ENCODE measurements at places on chromosomes 4 and X.
A peak's percentile ranks its signal among the peaks of the same experiment; 100 is the strongest.

GRCh38 chr4:123421227-123421936 is 24.8 kb downstream of the SPRY1 start:
- no peak for DNase-seq

- no peak for DNase-seq
Observed at GRCh38 chr4:146453181-146453807, 68.4 kb downstream of the SLC10A7 start.

GRCh38 chrX:73076838-73077237 is 2.5 kb downstream of the PABPC1L2A start:
- DNase-seq = no peak

DNA sequence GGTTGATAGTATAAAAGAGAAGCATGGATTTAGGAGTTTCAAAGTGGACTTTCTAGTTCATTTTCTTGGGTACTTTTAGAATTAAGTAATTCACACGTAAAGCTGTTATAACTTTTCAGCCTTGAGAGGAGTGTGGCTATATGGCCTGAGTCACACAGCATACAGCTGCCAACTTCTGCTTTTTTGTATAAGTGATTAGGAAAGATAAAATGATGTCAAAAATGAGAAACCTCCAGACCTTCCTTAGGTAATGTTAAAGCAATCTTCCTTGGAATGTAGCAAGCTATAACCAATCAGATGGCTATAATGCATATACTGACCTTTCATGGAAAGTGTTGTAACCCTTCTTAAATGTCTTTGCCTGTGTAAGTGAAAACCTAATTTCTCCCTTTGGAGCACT is 39.2 kb downstream of the RAB40AL start:
- no peak for DNase-seq

GRCh38 chr4:1579001-1579900 is 104.9 kb downstream of the FAM53A start:
- peak; percentile 86 for DNase-seq

DNA sequence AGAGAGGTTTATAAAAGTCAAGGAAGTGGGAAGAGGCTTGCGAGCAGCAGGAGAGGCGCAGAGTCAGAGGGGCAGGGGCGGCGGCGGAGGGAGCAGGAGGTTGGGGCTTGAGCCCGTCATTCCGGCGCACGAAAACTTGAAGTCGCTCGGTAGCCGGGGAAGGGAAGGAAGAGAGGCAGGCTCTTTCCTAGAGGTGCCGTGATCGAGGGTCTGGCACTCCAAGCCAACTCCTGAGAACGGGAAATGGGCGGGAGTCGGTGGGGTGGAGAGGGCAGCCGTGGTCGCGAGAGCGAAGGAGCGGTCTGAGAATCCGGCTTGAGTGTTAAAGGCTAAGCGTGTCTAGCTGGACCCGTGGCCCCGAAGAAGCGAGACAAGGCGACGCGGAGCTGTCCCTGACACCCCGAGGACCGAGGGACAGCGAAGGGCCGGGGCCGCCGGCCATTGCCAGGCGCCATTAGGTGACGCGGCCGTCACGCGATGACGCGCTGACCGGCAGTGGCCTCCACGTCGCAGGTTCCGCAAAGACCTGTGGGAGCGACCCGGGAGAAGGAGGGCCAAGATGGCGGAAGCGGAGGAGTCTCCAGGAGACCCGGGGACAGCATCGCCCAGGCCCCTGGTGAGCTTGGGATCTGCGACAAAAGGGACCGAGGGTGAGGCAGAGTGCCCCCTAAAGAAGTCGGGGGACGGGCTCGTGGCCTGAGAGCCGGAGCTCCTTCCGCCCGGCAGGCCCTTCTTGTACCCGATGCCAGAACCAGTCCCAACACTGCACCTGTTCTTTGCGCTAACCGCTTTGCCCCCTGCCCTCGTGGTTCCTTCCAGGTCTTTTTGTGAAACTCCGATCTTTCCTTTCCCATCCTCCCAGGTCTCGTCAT is at the start of gene YIPF6:
TSS of gene YIPF6 (plus strand) at position 544 of the 872 bp plus-strand sequence. CDS start at position 560, 16 bp downstream.
- peak; percentile 85 for DNase-seq

- no peak for DNase-seq
Observed at GRCh38 chr4:61336916-61337315, 136.8 kb downstream of the ADGRL3 start.

- no peak for DNase-seq
Observed at GRCh38 chr4:67460574-67460973, 84.7 kb downstream of the CENPC start.

- DNase-seq = peak; percentile 60
Observed at GRCh38 chr4:77734928-77735327, 84.2 kb downstream of the CNOT6L start.

- no peak for DNase-seq
Observed at GRCh38 chr4:53914313-53915016, 149.9 kb downstream of the CHIC2 start.

DNA sequence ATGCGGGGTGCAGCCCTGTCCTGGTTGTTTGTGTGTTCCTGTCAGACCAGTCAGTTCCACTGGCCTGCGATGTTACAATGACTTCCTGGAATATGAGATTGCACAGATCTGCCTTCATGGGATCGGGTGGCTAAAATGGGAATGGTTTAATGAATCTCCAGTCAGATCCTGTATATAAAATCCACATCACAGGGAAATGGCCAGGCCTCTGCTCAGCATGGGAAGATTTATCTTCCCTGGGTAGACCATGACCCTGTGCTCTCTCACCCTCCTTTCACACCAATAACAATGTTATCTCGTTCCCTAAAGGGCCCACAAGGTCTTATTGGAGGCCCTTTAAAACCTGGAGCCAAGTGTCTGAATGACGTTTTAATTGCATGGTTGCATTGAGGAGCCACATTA is 307.4 kb downstream of the RAB28 start:
- DNase-seq = no peak

DNA sequence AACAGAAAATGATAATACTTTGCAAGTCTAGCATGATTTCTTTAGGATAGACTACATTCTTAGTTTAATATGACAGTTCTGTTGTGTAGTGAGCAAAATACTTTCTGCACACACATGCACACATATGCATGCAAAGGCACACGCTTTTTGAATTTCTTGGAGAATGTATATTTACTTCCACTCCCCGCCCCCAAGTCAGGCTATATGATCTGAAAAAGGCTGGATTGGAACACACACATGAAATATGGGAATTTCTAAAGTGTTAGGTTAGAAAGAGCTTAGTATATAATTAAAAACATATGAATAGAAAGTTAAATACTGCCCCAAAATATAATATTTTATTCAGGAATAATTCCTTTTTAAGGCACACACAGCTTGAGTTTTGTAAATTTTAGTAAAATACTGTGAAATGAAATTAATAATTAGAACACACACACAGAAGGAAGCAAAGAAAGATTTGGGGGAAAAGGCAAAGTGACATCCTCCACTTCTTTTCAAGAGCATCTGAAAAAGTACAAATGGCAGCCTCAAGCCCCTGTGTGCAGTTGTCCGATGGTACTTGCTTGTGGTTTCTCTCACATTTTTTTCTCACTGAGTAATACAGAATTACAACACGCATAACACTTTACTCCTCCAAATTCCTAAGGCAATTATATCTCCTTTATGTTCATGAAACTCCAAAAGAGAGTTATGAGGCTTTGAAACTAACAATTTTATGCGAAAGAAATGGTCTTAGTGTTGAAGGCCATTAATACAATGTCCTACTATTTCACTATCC is 228.9 kb upstream of the ETNPPL start:
- no peak for DNase-seq

DNA sequence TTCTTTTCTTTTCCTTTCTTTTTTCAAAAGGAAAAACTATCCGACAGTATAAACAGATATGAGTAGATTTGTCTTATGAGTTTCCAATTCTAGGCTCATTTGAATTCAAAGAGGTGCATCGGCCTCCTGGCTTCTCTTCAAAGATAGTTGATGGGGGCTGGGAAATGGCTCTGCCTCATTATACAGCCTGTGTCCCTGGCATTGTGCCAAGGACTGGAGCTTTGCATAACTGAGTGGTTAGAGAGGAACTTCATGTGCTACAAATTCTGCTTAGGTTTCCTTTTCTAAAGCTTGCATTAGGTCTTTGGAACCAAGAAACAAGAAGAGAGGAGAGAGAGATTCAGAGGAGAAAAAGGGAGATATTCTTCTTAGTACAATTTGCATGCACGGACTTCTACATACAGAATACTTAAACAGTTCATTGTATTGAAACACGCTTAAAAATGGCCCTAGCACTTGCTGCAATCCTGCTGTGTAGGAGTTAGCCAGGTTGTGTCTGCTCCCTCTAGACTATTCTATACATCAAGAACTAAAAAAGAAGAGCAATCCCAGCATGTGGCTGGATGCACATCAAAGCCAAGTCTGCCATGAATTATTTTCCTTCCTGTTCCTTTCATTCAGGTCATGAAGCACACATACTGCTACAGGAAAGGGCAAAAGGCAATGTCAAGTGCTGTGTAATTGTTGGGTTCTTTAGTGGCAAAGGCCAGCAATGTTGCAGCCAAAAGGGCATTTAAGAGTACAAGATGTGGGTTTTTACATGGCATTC is 70.9 kb downstream of the INTS12 start:
- no peak for DNase-seq

DNA sequence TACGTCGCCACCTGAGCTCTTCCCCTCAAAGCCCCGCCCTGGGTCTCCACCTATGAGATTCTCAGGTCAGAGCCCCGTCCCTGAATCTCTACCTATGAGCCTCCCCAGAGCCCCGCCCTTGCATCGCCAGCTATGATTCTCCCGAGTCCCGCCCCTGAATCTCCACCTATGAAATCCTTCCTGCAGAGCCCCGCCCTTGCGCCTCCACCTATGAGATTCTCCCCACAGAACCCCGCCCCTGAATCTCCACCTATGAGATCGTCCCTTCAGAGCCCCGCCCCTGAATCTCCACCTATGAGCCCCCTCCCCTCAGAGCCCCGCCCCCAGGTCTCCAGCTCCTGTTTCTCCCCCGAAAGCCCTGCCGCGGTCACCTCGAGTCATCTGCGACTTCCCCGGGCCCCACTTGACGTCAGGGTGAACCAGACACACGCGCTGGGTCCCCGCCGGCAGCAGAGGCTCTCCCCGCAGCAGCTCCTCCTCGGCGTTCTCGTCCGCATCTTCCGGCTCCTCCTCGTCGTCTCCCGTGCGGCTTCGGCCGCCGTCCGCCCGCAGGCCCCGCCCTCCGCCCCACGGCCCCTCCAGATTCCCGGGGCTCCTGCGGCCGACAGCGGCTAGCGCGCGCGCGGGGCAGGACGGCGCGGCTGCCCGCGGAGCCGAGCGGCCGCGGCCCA is 393 bp downstream of the GTPBP6 start:
- DNase-seq = peak; percentile 100

- peak; percentile 85 for DNase-seq
Observed at GRCh38 chr4:39635023-39635422, 3.6 kb downstream of the SMIM14 start.

GRCh38 chrX:18620349-18620748 is 51.6 kb downstream of the RS1 start:
- DNase-seq = peak; percentile 59

DNA sequence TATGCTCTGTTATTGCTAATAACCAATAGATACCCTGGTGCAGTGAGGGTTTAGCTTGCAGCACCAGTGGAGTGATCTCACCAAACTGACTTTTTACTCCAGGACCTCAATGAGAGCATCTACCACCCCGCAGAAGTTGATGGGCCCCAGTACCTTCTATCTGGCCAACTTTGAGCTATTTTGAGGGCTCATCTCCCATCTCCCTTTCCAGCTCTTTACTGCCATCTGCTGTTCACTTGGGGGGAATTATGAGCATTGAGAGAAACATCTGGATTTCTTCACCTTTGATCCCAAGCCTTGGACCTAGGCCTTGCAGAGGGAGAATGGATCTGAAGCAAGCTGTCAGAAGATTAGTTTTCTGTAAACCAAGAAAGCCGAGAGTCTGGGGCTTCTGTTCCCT is 143.6 kb downstream of the TMEM164 start:
- DNase-seq = no peak

GRCh38 chrX:11665168-11666111 is at the start of gene ARHGAP6:
Gene ARHGAP6, minus strand, starts transcription at chrX:11665920. Its CDS starts 1,092 bp downstream, at chrX:11664828.
- DNase-seq = peak; percentile 79

DNA sequence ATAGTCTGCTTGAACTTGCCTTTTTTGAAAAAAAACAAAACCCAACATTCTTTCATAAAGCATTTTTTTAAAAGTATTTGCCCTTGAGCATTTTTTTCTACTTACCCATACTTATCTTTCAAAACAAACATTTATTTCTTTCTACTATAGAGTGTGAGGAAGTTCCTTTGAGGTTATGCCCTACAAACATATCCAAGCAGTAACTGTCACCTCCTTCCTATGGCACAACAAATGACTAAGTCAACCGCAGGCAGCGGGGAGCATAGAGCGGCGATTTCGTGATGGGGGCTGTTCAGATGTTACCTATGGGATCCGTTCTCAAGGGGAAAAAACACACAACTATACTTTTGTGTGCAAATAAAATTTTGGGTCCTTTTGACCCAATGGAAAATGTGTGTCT is 19.4 kb downstream of the SPRY1 start:
- DNase-seq = no peak

- no peak for DNase-seq
Observed at GRCh38 chr4:119672086-119672485, 43.5 kb upstream of the PDE5A start.

- no peak for DNase-seq
Observed at GRCh38 chr4:85393201-85393600, 81.7 kb upstream of the ARHGAP24 start.

GRCh38 chr4:145882604-145883003 is 56.0 kb downstream of the ZNF827 start:
- no peak for DNase-seq

DNA sequence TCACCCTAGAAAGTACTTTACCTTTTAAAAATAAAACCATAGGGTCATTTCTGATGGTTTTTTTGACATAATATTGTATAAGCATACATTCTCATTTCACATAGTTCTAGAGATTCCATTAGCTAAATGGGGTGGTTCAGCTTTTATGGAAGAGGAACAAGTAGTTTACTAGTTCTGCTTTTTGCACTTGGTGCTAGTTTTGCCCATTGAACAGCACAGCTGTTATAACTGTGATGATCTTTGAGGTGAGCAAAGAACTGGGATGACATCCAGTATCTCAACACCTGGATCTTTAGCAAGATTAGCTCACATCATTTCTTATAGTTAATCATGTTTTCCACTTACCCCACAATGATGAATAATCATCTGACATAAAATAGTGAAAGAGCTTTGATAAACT is 40.9 kb downstream of the MOB1B start:
- no peak for DNase-seq

DNA sequence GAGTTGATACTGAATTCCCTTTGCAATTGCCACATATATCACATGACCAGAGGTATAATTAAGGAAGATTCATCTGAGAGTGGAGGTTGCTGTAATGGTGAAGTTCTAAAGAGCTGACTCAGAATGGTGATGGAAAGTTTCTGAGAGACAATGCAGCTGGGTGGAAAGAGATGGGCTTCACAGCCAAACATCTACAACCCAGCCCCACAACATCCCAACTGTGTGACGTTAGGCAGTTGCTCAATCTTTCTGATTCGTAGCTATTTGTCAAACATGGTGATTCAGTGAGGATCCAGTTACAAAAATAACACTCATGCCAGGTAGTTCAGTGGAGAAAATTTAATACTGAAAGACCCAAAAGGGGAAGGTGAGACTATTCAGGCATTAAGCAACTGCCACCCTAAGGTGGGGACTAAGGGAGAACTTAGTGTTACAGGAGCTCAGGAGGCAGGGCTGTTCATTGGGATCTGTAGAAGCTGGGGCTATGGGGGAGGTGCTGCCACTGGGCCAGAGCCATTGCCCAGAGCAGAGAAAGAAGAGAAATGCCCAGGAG is 6.9 kb upstream of the AFF1 start:
- no peak for DNase-seq

Data from islet precursor cell (in vitro differentiated cells).